ENCODE measurements at places on chromosomes 6 and 20.

DNA sequence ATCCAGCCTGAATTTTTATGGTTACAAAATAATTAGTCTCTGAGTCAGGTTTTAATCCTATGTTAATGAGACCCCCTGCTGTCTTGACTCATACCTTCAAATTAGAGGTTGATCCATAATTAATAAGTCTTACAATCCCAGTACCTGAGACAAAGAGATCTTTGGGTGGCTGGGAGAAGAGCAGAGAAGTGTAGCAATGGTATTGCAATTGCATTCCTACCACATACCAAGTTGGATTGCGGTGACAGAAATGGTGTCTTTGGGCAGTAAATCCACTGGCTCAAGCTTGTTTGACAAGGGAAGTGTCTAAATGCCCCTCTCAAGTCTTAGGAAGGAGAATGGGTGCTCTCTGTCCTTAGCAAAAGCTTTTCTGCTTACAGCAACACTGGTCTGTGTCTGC lies 150.4 kb downstream of the BTBD3 start:
- DNase-seq, result no peak

GRCh38 chr6:49898904-49899566 lies 32.7 kb upstream of the CRISP1 start:
- DNase-seq, result no peak

DNA sequence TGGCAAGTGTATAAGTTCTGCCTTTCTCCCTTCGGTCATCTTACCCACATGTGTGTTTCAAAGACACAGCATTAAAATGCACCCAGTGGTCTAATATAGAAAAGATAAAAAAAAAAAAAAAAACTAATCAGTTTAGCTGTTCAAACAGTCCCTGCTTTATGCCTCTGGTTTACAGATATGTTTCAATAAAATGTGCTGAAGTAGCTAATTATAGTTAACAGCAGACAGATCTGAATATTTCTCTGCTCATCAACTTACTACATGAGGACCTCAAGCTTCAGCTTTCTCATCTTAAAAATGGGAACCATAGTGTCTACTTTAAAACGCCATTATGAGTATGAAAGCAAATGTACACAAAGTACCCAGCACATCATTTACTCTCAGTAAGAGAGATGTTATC lies 280.6 kb upstream of the DEFB112 start:
- DNase-seq, result no peak

- DNase-seq, result no peak
These were observed 1288.1 kb upstream of the MAP3K7 start for GRCh38 chr6:91874971-91875370.

GRCh38 chr6:4930025-4930691 lies 73.7 kb downstream of the RPP40 start:
- DNase-seq, result no peak

GRCh38 chr20:58432186-58432954 lies 43.3 kb downstream of the VAPB start:
- DNase-seq, result no peak

DNA sequence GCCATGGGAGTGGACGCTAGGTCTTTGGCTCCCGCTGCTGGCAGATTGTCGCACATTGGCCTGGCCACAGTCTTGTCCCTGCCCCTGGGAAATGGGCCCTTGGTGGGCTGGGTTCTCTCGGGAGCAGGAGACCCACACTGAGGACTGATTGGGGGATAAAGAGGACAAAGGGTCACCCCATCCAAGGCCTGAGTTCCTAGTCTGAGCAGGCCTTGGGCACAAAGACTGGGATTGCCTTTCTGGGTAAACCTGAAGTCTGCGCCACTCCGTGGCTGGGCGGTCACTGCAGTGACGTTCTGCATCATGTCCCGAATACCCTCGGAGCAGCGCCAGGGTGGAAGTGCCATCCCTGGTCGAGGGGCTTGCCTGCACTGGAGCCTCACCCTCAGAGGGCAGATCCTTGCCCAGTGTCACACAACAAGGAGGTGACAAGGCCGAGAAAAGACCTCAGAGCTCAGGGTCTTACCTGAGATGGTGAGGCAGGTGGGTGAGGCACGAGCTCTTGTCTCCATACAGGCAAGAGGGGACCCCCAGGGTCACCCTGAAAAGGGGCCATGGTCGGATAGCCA lies 36.1 kb upstream of the ZBP1 start:
- DNase-seq, result no peak

- DNase-seq, result no peak
These were observed 262.0 kb downstream of the BTBD3 start for GRCh38 chr20:12179692-12180091.

DNA sequence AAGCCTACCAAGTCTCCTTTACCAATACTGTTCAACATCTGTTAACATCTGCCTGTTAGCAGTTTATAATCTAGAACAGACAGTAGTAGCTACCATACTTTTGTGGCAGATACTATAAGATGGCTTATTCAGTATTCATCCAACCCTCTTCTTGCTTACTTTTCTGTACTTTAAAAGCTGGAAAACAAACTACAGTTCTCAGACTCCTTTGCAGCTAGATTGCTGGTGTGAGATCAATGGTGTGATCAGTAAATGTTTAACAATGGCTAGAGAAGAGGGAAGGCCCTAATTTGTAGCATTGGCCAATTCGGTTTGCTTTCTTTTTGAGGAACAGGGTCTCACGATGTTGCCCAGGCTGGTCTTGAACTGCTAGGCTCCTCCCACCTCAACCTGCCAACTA lies 3.5 kb upstream of the REV3L start:
- no peak for DNase-seq

DNA sequence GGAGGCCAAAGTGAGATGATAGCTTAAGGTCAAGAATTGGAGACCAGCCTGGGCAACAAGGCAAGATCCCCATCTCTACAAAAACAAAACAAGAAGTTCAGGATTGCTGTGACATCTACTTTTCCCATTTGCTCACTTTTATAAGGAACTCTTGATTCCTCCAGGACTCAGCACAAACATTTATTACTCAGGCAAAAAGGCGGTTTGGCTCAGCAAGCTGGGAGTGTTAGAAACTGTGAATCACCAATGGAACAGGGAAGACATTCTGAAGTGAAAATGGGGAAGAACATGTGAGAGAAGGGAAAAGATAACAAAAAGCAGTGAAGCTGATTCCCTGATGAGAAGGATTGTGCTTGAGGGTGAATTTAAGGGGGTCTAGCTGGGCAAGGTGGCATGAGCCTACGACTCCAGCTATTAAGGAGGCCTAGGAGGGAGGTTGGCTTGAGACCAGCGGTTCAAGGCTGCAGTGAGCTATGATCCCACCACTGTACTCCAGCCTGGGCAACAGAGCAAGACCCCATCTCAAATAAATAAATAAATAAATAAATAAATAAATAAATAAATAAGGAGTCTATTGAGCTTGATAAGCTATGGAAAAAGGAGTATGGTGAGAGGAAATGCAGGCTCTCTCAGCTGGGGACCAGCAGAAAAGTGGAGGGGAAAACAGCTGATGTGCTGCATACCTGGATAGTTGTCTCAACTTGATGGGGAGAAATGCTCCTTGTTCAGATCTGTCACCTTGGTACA lies 65.4 kb upstream of the HDDC2 start:
- DNase-seq, result no peak

DNA sequence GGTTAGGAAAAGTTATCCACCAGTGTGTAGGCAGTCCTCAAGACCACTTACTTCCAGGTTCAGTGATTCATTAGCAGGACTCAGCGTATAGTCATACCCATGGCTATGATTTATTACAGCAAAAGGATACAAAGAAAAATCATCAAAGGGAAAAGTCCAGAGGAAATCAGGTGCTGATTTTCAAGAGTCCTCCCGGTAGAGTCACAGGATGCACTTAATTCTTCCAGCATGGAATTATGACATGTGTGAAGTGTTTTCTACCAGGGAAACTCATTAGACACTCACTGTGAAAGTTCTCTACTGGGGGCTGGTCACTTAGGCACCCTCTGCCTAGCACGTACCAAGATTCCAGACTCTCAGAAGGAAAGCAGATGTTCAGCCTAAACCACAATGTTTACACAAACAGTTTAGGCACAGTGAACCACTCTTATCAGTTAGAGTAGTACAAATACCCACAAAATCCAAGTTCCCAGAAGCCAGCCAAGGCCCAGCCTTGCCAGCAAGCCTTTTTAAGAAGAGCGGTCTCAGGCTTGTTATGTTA lies 10.2 kb downstream of the WFDC3 start:
- DNase-seq, result no peak

GRCh38 chr6:96521306-96521643 lies 331 bp upstream of the UFL1 start:
- DNase-seq, result no peak

DNA sequence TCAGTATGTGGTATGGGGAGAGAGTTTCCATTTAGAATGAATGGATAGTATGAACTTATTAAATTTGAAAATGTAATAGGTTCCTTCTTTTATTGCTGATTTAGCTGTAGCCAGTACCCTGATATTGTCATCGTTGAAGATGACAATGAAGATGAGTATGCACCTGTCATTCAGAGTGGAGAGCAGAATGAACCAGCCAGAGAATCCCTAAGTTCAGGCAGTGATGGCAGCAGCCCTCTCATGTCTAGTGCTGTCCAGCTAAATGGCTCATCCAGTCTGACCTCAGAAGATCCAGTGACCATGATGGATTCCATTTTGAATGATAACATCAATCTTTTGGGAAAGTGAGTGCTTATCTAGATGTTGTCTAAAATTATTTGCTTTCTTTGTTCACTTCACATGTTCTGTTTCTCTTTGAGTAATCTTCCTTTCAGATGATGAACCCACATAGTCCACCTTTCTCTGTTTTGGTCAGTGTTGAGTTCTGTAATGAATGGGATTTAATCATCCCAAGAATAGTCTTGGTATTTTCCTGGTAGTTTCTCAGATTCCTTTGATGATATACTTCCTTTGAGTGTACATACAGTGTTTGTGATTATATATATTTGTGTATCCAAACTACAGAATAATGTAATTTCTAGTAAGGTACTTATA lies 23.3 kb downstream of the HSF2 start:
- DNase-seq, result no peak

GRCh38 chr6:112204350-112204706 lies 50.0 kb downstream of the LAMA4 start:
- DNase-seq, result no peak

DNA sequence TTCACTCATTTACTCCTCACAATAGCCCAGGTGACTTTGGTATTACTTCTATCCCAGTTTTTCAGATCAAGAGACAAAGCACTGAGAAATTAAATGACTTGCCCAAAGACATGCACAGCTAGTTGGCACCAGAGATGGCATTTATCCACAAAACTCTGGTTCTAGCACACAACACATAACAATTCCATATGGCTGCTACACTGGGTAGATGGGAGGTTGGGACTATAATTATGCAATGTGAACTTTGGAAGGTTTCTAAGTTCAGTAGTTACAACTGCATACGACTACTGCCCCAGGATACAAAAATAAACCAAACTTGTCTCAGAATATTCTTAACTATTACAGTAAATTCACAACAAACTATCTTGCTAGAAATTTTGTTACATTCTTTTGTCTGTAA lies 54.2 kb upstream of the MLIP start:
- DNase-seq, result no peak

DNA sequence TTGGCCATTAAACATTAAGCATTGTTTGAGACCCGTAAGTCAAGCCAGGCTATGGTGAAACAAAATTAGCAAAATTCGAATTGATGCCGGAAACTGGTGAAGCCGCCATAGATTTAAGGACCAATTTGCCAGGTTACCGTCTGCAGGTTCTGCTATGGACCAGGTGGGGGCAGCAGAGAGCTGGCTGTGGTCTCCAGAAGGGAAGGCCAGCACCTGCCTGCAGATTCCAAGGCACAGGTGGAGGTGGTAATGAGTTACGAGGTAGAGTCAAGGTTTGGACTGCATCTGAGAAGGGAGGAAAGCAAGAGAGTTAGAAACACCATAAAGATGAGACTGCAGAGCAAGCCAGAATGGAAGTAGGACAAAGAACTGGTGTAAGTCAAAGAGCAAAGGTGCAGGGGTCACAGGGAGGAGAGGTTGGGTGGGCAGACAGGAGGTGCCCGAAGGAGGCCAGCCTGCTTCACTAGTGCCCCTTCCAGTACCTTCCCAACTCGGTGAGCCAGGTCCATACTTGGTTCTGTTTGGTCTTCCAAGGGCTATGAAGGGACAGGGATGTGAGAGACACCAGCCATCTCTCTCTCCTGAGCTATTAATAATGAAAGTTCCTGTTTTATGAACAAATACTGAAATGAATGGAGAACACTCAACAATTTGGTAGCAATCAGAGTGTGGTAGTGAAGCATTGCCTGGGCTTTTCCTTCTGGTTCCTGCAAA lies 131.6 kb upstream of the ESR1 start:
- peak; percentile 7 for DNase-seq

DNA sequence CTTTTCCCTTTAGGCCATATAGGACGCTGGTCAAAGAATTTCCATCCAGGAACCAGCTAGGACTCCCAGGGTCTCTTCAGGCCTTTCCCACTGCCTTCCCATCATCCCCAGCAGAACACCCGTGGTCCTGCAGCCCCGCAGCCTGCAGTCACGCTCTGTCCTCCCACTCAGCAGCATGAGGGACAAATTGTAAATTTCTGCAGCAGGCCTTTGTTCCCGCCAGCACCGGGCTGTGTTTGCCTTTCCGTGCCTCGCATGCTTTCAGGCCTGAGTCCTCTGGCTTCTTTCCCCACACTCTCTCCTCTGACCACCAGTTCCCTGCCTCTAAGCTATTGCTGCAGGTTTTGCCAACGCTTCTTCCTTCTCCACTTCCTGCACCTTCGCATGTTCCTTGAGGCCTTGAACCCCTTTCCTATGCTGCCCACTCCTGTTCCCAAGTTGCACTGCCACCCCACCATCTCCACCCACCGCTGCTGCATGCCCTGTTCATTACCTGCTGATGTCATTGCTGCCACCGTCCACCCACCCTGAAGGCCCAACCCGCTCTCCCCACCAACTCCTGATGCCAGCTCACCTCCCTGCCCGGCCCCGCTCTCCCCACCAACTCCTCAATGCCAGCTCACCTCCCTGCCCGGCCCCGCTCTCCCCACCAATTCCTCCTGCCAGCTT lies 49.8 kb downstream of the RNASET2 start:
- DNase-seq, result no peak

DNA sequence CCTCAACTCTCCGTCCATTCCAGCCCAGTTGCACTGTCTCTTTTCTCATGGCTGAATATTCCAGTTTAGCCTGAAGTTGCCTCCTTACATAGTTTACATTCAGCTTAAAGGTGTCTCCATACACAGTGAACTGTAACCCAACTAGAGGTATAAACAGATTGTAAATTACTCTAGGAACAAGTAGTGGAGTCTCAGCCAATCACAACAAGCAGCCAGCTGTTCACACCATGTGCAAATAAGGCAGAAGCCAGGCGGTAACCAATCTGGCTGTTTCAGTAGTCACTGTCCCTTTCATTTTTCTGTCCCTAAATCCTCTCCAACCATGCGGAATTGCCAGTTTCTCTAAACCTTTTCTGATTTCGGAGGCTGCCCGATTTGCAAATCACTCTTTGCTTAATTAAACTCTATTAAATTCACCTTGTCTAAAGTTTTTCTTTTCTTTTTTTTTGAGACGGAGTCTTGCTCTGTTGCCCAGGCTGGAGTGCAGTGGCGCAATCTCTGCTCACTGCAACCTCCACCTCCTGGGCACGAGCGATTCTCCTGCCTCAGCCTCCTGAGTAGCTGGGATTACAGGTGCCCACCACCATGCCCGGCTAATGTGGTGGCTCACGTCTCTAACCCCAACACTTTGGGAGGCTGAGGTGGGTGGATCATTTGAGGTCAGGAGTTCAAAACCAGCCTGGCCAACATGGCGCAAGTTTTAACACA lies 37.6 kb upstream of the GFOD1 start:
- DNase-seq, result no peak
